ENCODE measurements at places on chromosomes 5 and 9. TPM values are rescaled to one million over a fixed set of nuclear protein-coding genes. Genes with fewer than 3 reads are reported as not detected.

The ENHO gene
- 1.6 TPM for polyA plus RNA-seq

The CWC27 gene
- 33.1 TPM for polyA plus RNA-seq

The TAF1L gene
- polyA plus RNA-seq = 0.03 TPM

The RGP1 gene
- polyA plus RNA-seq = 27.3 TPM

The CDH10 gene
- polyA plus RNA-seq = 2.8 TPM

The WDR41 gene
- polyA plus RNA-seq = 47.4 TPM

The NR6A1 gene
- 0.99 TPM for polyA plus RNA-seq

The TAF7 gene
- 142 TPM for polyA plus RNA-seq

The HAVCR2 gene
- polyA plus RNA-seq = 5.4 TPM

The ANKRD34B gene
- not detected for polyA plus RNA-seq

The MAST4 gene
- polyA plus RNA-seq = 16.2 TPM

The ZNF883 gene
- 9.1 TPM for polyA plus RNA-seq

The CERCAM gene
- polyA plus RNA-seq = 103 TPM

The SLC4A9 gene
- polyA plus RNA-seq = 13.8 TPM

The PCDHGA9 gene
- 4.9 TPM for polyA plus RNA-seq

The EGR1 gene
- 67.2 TPM for polyA plus RNA-seq

The TGFBR1 gene
- 43.6 TPM for polyA plus RNA-seq

The C9orf78 gene
- polyA plus RNA-seq = 86.9 TPM

All from left renal pelvis (tissue), 4 donors.